ENCODE measurements at places on chromosomes 12 and 14.

DNA sequence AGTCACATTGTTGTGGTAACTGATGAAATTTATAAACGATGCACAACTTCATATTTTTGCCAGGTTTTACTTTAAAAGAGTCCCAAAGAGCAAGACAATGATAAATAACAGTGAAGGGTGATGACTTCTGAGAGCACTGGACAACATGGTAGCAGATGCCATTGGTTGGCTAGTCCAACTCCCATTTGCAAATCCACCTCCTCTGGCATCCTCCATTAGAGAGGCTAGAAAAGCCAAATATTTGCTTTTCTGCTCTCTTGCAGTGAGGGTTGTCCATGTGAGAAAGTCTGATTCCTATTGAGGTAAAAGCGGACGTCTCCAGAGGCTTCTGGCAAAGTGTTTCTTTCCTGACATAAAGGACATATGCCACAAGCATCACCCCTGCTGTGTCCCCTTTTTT, 89.6 kb upstream of the BMP4 start:
- DNase-seq = no peak

GRCh38 chr12:73384592-73384991, 1112.4 kb downstream of the TRHDE start:
- no peak for DNase-seq

DNA sequence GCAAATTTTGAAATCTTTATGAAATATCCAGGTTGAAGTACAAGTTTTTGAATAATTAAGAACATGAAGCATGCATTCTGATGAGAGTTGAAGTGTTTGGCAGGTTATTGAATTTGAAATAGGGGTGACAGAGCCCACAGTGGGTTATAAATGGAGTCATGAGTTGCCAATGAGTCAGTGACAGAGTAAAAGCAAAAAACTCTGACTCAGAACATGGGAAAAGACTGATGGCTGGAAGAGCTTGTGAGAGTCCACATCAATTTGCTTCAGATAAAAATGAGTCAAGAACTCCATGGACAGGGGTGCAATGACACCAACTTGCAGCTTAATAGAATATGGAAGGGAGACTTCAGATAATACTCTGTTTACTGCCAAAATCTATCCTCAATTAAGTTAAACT, 105.3 kb downstream of the SLC6A15 start:
- DNase-seq = no peak

DNA sequence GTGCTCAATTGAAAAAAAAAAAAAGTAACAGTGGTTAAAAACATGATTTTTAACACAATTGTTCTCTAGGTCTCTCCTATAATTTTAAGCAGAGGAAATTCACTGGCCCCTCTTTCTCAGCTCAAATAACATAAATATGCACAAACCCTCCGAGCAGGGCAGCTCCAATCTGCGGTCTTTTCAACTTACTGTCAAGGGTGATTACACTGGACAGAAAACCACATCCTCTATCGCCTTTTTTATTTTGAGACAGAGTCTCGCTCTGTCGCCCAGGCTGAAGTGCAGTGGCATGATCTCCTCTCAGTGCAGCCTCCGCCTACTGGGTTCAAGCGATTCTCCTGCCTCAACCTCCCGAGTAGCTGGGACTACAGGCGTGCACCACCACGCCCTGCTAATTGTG, 16.5 kb upstream of the GABARAPL1 start:
- DNase-seq = no peak

DNA sequence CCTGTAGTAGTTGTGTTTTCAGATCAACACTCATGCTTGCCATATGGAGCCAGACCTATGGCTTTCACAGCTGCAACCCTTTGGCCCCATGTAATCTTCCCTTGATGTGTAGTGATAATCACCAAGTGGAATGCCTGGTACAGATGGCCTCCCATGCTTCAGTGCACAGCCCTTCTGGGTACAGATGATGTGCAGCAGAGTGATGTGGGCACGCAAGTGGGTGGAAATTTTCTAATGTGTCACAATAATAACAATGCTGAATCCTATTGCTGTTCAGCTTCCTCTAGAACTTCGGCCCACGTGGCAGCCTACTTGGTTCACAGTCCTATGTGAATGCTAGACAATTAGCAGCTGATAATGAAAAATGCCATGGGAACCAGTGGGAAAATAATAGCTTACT, 188.1 kb downstream of the SNAPC1 start:
- no peak for DNase-seq

- DNase-seq = no peak
Measured at GRCh38 chr12:46108721-46109120, 118.3 kb upstream of the SCAF11 start.

GRCh38 chr14:72099566-72099965, 167.3 kb downstream of the RGS6 start:
- no peak for DNase-seq

GRCh38 chr14:74064883-74065282, 19.4 kb downstream of the ALDH6A1 start:
- no peak for DNase-seq

GRCh38 chr12:132359971-132360370, 30.6 kb upstream of the GALNT9 start:
- no peak for DNase-seq

DNA sequence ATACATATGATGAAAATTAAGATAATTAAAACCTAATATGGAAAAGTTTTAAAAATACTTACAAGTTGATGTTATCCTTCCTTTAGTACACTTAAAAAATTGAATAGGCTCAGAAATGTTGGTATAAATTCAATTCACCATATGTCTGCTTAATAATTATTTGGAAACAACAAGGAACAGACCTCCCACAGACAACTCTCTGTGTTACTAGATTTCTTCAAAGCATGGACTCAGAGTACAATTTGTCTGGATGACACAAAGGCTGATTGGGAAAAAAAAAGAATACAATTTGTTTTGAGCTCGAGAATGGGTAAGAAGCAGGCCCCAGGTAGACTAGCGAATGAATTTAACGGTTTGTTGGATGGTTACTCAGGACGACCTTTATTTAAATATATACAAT, 48.9 kb upstream of the BTG1 start:
- DNase-seq = no peak

- DNase-seq = no peak
Measured at GRCh38 chr14:39861229-39861600, 429.0 kb upstream of the FBXO33 start.

DNA sequence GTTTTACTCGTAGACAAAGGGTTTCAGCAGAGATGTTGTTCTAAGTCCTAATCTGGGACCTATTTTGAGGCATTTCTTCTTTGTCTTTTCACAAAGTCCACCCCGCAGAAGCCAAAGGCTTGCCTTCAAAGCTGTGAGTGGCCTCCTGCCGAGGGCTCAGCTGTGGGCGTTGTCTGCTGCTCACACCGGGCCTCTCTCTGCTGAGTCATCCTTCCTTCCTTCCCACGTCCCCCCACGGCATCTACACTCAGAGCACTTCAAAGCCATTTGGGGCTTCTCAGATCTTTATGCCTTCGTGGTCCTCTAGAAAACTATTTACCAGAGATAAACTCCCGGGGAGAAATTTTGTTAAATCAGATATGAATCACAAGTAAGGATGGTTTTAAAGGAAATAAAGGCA, 115.9 kb upstream of the TMPO start:
- peak; percentile 59 for DNase-seq

- DNase-seq = no peak
Measured at GRCh38 chr12:835754-836518, 83.6 kb downstream of the WNK1 start.

DNA sequence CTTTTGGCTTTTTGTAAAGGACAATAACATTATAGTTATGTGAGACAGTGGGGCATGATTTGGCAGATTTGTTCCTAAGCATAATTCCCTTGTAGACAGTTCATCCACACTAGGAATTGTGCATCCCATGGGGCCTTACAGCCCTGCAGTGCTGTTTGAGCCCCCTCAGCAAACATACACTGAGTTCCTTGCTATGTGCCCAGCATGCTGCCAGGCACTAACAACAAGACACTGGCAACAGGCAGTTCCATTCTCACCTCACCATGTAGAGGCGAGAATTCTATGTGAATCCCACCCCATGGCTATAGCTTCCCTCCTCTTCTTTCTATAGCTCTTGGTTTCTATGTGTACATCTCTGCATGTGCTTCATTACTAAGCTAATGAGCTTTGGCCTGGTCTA, 1.9 kb downstream of the THTPA start:
- no peak for DNase-seq

- DNase-seq = no peak
Measured at GRCh38 chr12:12167847-12168246, 97.1 kb downstream of the BCL2L14 start.

DNA sequence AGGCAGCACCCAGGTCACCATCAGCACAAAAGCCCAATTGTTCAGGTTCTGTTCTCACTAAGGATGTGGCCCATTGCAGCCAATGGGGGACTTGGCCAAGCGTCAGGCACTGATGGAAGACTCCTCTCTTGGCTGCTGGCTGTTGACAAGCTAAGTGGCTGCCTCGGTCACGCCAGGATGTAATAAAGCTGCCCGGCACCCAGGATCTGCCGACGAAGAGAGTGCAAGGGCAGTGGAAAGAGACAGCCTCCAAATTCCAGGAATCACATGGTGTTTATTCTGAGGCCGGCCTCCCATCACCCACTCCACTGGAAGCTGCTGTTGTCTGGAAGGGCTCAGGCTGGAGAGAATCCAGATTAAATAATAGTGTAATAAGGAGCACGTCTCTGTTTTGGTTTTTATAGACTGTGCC, 451.8 kb upstream of the TBX3 start:
- DNase-seq = no peak

DNA sequence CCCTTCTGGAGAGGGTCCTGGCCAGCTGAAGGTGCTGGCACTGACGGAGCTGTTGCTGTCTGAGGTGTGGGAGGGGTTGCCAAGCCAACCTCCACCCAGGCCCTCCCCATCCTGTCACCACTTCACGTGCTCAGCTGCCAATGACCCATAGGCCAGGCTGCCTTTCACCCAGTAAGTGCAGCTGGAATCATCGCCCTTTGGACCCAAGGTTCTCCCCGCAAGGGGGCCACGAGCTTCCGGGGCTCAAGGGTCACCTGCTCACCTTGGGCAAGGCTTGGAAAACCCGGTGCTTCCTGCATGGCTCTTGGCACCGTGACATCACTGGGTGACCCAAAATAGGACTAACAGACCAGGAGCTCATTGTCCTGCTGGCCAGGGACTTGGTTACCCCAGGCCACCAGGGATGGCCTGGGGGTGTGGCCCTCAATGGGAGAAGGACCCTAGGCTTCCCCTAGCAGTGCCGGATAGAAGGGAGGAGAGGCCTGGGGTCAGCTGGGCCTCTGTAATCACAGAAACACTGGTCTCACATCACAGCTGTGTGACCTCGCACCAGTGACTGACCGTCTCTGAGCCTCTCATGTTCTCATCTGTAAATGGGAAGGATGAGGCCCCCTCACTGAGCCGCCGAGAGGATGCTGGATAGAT, 51.3 kb downstream of the CCDC85C start:
- no peak for DNase-seq

GRCh38 chr12:128802756-128803155, 21.0 kb downstream of the SLC15A4 start:
- DNase-seq = no peak

DNA sequence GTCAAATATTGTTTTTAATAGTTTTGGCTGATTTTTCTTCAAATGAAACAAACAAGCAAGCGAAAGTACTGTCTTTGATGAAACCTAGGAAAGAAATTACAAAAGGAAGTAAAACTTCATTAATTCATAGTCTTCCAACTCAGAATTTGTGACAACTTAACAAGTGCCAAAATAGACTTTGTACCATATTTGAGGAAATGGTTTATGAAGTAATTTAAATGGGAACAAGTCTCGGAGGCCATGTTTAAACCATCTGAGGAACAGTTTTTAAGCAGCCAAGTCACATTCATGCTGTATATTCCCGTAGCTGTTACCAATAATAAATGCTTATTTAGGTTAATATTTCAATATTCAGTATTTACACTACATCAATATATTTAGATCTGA, 745 bp upstream of the ARHGDIB start:
- no peak for DNase-seq

- peak; percentile 25 for DNase-seq
Measured at GRCh38 chr14:80850197-80850814, 91.2 kb downstream of the CEP128 start.

- no peak for DNase-seq
Measured at GRCh38 chr12:131673888-131674257, 37.0 kb upstream of the SFSWAP start.

DNA sequence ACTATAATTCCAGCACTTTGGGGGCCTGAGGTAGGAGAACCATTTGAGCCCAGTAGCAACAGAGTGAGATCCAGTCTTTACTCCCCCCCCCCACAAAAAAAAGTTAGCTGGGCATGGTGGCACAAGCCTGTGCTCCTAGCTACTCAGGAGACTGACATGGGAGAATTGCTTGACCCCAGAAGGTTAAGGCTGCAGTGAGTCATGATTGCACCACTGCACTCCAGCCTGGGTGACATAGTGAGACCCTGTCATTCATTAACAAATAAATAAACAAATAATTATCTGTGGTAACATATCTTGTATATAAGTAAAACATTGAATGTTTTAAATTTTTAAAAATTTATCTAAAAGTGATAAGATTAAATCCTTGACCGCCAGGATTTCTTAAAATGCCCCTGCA, 4.8 kb downstream of the ENTPD5 start:
- DNase-seq = no peak

DNA sequence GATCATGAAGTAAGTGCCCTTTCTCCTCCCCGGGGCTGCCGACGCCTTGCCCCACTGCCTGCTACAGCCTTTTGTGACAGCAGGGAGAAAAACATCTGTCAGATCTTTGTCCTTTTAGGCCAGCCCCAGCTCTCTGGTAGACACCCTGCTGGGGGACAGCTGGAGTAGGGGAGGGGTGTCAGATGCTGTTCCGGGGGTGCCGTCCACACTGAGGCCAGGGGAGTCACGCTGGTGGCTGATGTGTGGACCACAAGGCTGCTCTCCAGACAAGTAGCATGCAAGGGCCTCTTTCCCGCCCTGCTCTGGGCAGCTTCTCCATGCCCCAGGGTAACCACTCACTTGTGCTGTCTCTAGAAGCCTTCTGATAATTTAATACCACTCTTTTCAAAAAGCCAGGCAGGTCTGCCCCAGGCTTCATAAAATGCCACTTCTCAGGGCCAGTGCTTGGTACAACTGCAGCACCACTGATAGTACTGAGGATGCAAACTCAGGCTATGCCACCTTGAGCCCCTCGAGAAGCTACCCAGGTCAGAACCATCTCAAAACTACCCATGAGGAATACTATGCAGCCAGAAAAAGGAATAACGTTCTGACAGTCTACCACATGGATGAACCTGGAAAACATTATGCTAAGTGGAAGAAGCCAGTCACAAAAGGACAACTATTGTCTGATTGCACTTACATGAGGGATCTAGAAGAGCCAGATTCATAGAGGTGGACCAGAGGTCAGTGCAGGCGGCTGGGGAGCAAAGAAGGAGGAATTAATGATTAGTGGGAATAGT, 66.0 kb upstream of the RIN3 start:
- DNase-seq = no peak

- no peak for DNase-seq
Measured at GRCh38 chr12:104649921-104650320, 193.2 kb downstream of the CHST11 start.
